Stimulated activated CD8-positive, alpha-beta memory T cell treated with anti-CD3 and anti-CD28 coated beads, Interleukin-2, amount 100 ng/mL, for 1 hour (primary cell): ENCODE measurements at places on chromosomes 1 and 21.

GRCh38 chr1:54153535-54154439 is 987 bp upstream of the CDCP2 start:
- no peak for DNase-seq

DNA sequence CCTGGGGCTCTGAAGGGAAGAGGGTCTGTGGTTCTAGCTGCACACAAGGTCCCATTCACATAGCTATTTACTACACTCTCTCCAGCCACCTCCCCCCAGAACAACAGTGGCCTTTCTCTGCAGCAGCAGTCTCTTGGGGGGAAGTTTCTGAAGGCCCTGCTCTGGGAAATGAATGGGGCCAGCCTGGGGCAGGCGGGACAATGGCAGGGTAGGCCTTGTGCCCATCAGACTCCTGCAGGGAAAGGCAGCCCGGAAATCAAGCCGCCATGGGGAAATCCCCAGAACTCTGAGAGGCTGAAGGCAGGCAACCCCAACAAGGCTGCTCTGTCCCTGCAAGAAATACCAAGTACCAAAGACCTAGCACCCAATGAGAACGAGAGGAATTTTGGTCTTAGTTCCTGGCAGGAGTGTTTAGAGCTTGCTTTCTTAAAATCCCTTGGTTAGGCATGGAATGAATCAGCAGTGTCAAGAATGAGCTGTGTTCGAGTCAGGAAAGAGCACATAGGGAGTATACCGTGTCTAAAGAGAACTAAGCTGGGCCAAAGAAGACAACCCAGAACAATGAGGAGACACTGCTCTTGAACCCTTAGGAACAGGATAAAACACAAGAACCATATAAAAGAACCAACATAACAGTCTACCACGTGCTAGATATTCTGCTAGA is 11.3 kb downstream of the ARHGEF11 start:
- DNase-seq = no peak

DNA sequence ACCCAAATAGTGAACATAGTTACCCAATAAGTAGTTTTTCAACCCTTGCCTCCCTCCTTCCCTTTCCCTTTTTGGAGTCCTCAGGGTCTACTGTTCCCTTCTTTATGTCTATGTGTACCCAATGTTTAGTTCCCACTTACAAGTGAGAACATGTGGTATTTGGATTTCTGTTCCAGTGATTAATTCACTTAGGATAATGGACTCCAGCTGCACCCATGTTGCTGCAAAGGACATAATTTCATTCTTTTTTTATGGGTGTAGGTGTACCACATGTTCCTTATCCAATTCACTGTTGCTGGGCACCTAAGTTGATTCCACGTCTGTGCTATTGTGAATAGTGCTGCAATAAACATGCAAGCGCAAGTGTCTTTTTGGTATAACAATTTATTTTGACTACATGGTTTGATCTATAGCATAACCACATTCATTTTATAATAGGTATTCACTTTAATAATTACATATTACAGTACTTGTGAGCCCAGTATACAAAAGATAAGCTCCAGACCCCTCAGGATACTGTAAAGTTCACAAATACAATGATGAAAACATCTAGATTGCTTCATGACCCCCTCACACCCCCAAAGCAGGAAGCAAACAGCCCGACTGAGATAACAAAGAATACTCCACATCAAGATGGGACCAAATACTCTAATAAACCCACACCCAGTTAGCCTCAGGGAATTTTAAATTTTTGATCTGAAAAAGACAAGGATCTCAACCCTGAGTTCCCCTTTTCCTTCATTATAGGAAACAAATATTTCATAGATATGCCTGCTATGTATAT is 45.3 kb downstream of the PUM1 start:
- no peak for DNase-seq

- DNase-seq = no peak
These were observed 8.5 kb downstream of the DMAP1 start for GRCh38 chr1:44221769-44222168.

DNA sequence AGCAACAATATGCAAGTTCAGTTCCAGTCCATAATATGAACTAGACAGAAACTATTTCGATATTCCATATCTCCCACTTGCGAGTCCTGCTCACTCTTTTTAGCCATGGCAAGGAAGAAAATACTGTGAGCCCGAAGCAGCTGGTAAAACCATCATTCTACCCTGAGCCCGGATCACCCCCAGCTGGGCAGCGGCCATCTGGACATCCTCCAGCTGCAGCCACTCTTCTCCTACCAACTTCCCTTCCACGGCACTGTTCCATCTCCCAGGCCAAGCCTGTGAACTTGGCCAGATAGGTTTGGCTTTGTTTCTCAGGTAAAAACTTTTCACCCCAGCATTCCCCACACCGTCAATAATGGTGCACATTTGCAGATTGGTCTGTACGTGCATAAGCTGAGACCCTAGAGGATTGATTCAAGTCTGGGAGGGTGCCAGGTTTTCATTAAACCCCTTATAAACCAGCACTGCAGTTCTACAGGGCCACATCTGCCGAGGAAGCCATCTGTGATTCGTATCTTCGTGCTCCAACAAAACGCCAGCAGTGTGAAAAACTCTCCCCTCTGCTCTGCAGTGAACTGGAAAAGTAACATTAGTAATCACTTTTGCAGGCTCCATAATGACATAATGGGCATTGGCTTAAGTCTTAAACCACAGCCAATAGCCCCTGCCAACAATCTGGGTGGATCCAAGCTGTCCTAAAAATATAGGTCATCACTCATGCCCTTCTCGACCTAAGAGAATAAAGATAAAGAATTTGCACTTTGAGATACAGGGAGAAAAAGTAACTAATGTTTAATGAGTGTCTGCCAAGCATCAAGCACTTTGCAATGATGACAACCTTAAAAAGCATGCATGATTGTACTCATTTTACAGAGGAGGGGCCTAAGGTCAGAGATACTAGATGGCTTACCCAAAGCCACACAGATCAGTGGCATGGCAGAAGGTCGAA is 205.1 kb downstream of the PLPP3 start:
- no peak for DNase-seq

DNA sequence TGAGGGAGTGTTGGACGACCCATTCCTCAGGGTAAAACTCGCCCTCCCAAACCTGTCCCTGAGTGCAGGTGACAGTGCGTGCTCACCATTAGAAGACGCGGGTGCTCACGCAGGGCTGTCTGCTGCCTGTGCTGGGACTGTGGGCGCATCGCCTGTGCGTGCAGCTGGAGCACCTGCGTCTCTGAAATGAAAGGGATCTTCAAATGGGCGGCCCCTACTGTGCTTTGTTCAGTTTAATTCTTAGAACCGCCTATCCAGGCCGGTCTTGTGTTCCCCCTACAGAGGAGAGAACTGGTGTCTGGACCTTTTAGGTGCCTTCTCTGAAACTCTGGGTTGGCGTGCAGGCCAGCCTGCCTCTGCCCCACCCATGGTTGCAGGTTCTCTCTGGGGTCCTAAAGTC is 125.8 kb downstream of the PCBP3 start:
- no peak for DNase-seq

DNA sequence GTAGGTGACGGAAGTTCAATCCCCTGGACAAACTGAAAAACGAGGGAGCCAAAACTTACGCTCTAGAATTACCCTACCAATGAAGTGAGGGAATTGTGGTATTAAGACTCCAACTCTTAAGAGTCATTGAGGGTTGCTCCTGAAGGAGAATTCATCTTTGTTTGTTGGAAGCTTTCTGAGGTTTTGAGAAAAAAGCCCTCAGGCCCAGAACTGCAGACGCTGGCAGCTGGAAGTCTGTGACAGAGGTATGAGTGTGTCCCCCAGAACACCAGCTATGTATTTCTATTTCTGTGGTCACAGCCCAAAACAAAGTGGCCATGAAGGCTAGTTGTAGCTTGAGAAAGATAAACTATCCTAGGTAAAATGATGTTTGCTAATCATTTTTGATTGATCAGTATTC is 438.8 kb upstream of the B3GALT2 start:
- DNase-seq = no peak

- no peak for DNase-seq
These were observed 32.5 kb downstream of the SASS6 start for GRCh38 chr1:100100202-100100601.

- no peak for DNase-seq
These were observed 12.2 kb downstream of the OR2B11 start for GRCh38 chr1:247445526-247446356.

GRCh38 chr1:90724926-90725656 is 8.0 kb upstream of the BARHL2 start:
- no peak for DNase-seq

GRCh38 chr1:3743421-3743820 is 8.8 kb upstream of the CCDC27 start:
- DNase-seq = no peak

- no peak for DNase-seq
These were observed 854.4 kb downstream of the LTN1 start for GRCh38 chr21:28138272-28138671.

DNA sequence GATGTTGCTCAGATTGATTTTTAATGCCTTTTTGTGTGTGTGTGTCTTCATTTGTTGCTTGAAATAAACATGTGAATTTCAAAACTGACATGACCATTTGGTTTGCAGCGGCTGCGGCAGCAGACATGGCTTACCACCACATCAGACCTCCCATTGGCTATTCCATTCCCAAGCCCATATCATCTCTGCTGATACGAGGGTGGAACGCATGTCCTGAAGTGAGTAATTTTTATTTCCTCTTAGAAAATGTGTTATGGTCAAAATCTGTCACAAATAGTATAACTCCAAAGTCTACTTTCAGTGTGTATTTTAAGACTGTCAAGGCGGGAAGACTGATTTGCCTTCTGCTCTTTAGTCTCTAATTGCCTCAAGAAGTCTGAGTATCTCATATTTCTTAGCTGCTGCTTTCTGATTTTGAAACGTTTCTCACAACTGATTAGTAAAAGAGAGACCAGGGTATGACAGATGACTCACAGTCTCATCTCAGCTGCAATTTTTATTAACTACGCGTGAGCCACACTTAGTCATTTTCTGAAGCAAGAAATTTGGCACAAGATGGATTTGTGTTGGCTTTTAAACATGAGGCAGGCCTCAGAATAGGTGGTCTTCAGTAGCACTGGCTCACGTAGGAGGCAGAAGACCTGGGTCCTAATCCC is 49.0 kb downstream of the LRRC53 start:
- DNase-seq = no peak

DNA sequence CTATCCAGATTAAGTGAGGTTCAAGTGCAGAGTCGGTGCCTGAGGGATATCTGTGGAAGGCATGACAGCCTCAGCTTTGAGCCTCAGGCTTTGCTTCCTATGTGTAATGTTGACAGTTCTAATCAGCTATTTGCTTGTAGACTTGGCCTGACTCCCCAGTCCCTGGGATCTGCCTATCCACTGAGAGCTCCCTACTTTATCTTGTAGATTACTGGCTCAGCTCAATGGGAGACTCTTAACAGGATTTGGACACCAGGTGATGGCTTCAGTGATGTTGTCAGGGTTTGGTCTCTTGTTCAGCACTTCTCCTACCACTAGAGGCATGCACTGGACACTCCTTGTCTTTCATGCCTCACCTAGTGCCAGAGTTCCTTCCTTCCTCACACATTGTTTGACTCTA is 126.6 kb upstream of the BEND5 start:
- DNase-seq = no peak

DNA sequence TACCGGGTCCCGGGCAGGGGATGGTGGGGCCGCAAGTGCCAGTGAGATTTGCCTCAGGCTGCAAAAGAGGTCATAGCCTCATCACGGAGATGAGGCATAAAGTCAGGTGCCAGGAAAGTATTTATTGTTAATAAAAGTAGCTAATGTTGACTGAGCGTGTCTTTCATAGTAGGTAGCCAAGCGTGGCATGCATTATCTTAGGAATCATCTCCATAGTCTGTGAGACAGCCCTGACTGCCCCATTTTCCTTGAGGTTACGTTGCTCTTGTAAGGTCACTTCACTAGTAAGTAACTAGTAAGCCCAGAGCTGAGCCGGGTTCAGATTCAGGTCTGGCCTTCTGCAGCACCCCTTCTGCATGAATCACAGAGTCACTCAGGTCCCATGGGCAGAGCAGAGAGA is 174.2 kb downstream of the CAMTA1 start:
- no peak for DNase-seq

DNA sequence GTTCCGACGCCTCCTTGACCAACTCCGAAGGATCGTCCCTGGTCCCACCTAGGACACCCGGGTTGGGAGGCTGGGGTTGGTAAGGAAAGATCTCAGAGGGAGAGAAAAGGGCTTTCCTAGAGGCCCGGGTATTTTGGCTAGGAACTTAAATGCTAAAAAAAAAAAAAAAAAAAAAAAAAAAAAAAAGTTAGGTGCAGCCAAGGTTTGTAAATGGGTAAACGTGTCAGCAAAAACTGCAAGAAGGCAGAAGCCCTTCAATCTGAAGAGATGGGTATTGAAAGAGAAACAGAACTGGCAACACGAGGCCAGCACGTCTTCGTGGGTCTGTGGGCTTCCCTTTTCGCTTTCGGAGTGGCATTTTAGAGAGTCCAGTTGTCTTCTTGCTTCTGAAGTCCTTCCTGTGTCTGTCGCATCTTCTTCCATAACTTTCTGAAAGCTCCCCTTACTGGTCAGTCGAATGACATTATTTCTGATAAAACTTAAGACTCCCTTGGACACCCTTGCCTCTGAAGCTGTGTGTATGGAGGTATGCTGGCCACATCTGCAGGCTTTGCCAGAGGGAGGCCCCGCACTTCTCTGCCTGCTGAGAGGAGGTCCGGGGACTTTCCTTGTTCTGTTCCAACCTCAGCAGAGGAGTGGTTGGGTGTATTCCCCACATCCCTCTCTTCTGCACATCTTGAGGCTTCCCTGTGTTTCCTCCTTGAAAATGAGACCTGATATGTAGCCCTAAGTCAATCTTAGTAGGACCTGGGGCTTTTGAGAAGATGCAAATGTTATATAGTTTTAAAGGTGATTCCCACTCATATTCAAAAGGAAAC is 745 bp downstream of the RCSD1 start:
- DNase-seq = no peak

- no peak for DNase-seq
These were observed 204.7 kb upstream of the RGS18 start for GRCh38 chr1:191953526-191953925.

- no peak for DNase-seq
These were observed 141.4 kb upstream of the KCNJ6 start for GRCh38 chr21:38057626-38058025.
